NCI-H2029 treated with DMSO at 0.1 percent for 48 hours (cell line): ENCODE measurements at places on chromosomes 2 and 18.

DNA sequence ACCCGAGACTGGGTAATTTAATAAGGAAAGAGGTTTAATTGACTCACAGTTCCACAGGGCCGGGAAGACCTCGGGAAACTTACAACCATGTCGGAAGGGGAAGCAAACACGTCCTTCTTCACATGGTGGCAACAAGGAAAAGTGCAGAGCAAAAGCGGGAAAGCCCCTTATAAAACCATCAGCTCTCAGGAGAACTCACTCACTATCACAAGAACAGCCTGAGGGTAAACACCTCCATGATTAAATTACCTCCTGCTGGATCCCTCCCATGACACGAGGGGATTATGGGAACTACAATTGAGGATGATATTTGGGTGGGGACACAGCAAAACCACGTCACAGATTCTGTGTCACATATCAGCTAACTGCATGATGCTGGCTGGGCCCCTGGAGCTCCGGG is 11.4 kb downstream of the TCF23 start:
- DNase-seq, result no peak

DNA sequence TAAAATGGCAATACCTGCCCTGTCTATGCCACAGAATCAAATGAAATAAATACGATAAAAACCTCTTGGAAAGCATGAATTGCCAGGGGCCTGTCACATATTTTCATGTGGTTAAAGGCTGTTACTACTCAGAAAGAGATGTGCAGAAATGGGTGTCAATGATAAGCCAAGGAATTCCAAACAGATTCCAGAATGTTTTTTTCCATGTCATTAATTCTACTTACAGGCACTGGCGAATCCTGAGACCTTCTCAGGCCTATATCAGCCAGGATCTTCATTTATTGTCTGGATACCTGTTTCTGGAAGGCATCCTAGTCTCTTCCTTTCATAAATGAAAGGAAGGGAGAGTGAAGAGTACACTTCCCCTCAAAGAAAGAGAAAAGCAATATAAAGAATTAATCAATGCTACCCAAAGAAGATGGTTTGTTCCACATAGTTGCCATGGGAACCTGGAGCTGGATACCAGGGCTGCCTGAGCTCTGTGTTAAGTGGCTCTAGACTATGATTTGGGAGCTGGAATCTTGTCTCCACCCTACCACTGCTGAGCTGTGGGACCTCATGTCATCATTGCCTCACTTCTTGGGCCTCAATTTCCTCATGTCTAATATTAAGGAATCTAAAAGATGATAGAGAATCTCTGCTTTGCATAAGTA is 335.1 kb upstream of the SKOR2 start:
- no peak for DNase-seq

DNA sequence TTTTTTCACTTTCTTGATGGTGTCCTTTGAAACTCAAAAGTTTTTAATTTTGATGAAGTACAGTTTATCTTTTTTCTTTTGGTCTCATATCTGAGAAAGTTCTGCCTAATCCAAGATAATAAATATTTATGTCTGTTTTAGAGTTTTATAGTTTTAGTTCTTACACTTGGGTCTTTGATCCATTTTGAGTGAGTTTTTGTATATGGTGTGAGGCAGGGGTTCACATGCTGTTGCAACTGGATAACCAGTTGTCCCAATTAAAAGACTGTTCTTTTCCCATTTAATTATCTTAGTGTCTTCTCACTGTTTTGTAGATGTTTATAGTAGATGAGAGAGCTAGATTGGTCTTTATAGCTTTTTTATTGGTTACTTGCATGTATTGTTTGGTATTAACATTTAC is 43.6 kb downstream of the TET3 start:
- no peak for DNase-seq

DNA sequence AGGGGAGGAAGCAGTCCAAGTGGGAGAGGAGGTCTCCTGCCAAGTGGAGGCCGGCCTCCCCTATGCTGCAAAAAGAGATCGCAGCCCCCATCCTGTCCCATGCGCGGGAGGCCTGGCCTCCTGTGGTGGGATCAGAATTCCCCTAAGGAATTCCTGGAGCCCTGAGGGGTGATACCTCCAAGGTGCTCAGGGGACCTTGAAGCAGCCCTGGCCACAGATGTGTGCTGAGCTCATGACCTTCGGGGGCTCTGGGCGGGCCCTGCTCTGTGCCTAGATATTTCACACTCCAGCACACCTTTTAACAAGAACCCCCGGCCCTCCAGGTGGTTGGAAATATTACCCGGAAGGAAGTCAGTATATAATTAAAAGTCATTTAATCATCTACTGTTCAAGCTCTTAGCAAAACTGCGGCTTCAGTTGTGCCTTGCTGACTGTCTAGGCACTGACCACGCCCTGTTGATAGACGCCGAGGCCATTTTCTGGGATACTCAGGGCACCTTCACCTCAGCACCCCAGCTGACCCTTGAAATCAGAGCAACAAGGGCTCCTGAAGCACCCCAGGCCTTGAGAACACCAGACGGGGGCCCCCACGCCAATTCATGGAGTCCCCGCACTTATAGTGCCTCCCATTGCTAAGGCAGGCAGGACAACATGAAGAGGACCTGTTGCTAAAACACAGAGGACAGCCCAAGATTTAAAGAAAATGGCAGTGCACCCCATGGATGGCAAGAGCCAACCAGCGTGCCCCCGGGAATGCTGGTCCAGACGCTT is 119.1 kb downstream of the NDUFA10 start:
- DNase-seq, result no peak

GRCh38 chr2:29273685-29274611 is 158.7 kb downstream of the CLIP4 start:
- no peak for DNase-seq

- DNase-seq, result no peak
Observed at GRCh38 chr2:24512831-24513230, 21.8 kb downstream of the NCOA1 start.

DNA sequence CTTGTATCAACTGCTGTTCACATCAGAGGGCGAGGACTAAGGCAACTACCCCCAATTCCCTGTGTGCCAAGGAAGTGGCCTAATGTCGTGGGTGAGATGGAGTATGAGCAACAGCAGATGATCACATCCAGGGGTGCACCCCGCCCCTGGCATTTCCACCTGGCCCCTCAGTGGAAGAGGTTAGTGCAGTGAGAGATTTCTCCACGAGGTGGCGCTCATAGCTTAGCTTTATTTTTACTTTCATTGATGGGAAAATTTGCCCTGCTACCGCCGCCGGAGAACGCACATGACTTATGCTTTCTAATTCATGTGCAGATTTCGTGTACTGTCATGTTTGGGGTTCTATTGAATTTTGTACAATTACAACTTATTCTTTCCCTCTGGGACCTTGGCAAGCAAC is 470.6 kb upstream of the MEX3C start:
- DNase-seq, result peak; percentile 8

GRCh38 chr18:9742524-9743131 is 34.5 kb downstream of the RAB31 start:
- no peak for DNase-seq

- no peak for DNase-seq
Observed at GRCh38 chr2:160489111-160489510, 4.5 kb downstream of the RBMS1 start.

- no peak for DNase-seq
Observed at GRCh38 chr2:199586646-199587045, 128.9 kb upstream of the SATB2 start.

GRCh38 chr2:85583667-85584353 is 421 bp upstream of the VAMP5 start:
- no peak for DNase-seq

DNA sequence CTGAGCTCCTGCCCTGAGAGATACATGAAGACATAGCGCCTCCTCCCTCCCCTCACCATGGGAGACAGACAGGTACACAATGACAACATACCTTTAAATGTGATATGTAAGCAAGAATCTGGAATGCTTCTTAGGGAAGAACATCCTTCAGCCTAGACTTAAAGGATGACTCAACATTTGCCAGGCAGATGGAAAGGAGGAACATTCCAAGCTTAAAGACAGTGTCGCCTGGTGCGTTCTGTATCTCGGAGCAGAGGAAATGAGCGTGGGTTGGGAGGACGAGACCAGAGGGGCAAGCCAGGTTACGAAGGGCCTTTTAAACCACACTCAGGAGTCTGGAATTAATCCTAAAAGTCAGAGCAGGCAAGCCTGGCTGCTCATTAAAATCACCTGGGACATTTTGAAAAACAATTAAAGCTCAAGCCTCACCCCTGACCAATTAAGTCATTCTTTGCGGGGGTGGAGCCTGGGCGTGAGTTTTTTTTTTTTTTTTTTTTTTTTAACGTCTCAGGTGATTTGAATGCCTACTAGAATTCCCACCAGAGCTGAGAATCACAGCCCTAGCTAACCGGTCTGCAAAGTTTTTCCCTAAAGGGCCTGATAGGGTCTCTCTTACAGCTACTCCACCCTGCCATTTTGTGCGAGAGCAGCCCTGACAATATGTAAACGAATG is 131.2 kb upstream of the SEC11C start:
- DNase-seq, result no peak

DNA sequence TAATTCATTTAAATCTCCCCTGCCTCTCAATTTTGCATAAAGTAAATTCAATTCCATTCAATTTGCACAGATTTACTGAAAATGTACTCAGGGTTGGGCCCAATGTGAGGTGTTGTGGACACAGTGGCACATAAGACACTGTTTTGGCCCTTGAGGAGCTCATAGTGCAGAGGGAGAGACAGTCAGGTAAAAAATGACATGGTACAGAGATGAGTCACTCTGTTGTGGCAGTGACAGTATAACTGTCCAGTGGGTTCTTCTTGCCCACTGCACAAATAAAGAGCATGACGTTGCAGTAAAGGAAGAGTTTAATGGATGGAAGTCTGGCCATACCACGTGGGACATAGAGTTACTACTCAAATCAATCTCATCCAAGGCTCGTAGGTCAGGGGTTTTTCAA is 400.3 kb upstream of the TRIB2 start:
- DNase-seq, result no peak

DNA sequence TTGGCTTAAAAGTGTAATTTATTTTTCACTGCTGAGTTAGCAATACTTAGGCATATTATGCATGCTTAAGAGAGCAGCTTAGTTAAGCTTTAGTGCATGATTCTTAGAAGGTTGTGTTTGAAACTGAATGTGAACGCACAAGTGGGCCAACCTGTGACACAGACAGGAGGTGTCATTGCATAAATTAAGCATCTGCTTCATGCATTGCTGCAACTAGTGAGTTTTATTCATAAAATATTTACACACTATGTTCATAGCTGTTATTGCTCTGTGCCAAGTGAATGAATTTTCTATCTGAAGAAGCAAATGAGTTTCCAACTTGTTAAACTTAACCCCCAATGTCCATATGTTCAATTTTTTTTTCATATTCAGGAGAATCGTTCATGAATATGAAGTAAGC is 806.4 kb downstream of the GALR1 start:
- DNase-seq, result no peak

DNA sequence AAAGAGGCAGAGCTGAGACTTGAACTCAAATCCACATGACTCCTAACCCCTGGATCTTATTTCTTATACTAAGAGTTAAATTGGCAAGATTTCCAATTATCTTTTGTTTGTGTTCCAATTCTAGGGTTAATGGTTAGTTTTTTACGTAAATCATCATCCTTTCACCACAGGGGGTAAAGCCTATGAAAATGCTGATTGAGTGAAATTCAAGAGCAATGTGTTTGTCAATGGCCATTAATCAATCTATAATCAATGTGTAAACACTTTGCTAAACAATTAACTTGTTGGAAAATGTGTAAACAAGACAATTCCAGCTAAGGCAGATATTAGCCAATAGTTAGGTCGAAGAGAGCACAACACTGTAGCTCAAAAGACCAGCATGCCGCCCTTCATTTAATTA is 376.5 kb upstream of the ACVR2A start:
- no peak for DNase-seq

GRCh38 chr2:12498286-12498685 is 218.4 kb upstream of the TRIB2 start:
- no peak for DNase-seq

GRCh38 chr18:43819397-43819796 is 542.1 kb upstream of the SYT4 start:
- no peak for DNase-seq

- no peak for DNase-seq
Observed at GRCh38 chr2:55902429-55902828, 21.2 kb downstream of the EFEMP1 start.
